NCI-H2081 (cell line): ENCODE measurements at places on chromosomes 7 and 10.

DNA sequence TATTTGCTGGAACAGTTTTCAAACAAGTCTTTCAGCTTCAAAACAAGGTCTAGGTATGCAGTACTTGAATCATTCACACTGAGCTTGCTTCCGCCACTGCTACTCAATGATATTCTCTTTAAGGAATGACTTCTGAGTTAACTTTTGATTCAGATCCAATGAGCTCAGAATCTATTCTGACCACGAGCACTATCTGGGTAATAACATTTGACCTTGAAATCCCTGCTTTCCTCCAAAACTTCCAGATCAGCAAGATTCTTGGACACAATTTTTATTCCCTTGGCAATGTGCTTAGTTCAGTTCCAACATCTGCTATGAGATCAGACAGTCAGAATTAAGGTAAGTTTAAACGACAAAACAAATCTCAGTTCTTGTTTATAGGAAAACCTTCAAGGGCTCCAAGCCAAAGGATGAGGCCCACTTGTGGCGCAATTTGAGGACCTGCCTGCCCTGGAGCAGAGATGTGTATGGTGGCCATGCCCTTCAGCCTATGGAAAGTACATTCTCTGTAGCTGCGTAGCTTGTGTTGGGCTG is 87.2 kb downstream of the RNF216 start:
- DNase-seq = no peak

DNA sequence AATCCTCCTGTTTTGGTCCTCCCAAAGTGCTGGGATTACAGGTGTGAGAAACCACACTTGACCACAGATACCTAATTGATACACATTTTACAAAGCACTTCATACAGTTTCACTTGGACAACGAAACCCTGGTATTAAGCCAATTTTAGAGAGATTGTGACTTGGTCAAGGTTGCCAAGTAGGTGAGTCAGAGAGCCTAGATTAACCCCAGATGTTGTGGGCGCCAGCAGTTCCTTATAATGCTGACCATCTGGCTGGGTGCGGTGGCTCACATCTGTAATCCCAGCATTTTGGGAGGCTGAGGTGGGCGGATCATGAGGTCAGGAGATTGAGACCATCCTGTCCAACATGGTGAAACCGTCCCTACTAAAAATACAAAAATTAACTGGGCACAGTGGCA is 4.9 kb upstream of the PHKG1 start:
- DNase-seq = no peak

GRCh38 chr10:56319386-56319785 is 41.7 kb downstream of the ZWINT start:
- no peak for DNase-seq

DNA sequence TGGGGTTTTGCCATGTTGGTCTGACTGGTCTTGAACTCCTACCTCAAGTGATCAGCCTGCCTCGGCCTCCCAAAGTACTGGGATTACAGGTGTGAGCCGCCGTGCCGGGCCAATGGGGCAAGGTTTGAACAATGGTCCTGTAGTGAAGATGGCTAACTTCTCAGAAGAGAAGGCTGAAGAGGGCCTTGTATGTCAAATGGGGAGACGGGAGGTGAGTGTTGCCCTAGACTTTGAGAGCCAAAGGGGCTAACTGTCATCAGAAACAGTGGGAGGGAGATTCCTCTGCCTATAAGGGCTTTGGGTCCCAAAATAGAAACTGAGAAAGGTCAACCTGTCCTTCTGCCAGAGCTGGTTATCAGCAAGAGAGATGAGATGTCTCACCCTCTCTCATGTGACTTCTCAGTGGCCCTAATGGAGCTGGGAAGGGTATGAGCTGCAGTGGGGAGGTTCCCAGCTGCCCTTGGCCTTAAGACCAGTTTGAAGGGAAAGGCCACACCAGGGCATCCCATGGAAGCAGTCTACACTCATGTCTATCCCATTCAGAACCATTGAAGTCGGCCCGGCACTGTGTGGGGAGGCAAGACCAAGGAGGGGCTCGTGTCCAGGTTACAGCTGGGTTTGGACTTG is 1.3 kb upstream of the SAMD8 start:
- no peak for DNase-seq

- DNase-seq = no peak
Observed at GRCh38 chr10:93771354-93771753, 13.6 kb downstream of the LGI1 start.

DNA sequence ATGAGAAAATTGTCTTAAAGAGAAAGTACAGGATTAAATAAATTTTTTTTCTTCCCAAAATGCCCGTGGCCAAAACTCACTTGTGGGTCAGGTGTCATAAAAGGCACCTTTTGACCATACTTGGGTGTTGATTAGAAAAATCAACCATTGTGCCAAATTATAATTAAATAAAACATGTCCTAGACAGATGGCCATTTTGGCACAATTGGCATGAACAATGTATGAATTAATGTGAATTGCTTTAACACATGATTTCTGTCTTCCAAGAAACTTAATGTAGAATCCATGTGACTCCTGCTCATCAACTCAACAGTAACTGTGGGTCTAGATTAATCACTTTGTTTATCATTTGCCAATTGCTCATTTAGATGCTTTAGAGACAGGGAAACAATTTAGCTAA is 64.0 kb downstream of the CSTF2T start:
- DNase-seq = no peak

DNA sequence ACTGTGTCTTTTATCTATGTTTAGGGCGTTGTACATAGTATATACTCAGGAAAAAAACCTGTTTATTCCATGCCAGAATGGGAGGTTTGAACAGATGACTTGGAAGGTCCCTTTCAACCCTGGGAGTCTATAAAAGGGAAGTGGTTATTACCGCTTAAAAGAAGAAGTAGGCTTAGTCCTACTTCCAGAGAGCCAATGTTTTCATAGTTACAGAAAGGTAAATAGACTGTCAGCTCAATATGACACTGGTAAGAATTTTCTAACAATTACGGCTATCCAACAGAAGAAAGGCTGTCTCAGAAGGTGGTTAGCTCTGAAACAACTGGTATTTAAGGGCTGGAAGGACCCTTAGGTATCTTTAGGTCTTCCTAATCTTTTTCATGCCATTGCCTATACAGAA is 1.1 kb upstream of the TFAM start:
- DNase-seq = no peak

GRCh38 chr7:17486835-17487234 is 188.4 kb downstream of the AHR start:
- DNase-seq = no peak

- no peak for DNase-seq
Observed at GRCh38 chr10:102815790-102816549, 21.2 kb downstream of the CYP17A1 start.

- no peak for DNase-seq
Observed at GRCh38 chr10:71493741-71494140, 97.0 kb downstream of the CDH23 start.

DNA sequence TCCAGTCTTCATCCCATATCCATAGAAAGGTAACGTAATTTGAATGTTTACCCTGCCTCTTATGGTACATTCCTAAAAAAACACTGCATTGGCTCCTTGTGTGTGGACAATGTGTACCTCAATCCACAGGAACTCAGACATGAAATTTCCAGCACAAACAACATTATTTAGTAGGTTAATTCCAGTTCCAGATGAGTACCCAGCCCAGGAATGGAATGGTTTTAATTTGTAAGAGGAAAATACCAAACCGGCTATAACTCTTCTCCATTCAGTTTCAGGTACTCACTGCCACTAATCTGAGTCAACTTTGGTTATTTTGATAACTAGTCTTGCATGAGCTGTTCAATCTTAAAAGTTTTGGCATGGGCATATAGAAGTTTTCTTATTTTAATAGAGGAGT is 39.0 kb downstream of the TFPI2 start:
- DNase-seq = no peak

- DNase-seq = no peak
Observed at GRCh38 chr10:3837647-3838459, 52.8 kb upstream of the KLF6 start.

GRCh38 chr10:1932692-1933094 is 195.4 kb upstream of the ADARB2 start:
- DNase-seq = no peak

DNA sequence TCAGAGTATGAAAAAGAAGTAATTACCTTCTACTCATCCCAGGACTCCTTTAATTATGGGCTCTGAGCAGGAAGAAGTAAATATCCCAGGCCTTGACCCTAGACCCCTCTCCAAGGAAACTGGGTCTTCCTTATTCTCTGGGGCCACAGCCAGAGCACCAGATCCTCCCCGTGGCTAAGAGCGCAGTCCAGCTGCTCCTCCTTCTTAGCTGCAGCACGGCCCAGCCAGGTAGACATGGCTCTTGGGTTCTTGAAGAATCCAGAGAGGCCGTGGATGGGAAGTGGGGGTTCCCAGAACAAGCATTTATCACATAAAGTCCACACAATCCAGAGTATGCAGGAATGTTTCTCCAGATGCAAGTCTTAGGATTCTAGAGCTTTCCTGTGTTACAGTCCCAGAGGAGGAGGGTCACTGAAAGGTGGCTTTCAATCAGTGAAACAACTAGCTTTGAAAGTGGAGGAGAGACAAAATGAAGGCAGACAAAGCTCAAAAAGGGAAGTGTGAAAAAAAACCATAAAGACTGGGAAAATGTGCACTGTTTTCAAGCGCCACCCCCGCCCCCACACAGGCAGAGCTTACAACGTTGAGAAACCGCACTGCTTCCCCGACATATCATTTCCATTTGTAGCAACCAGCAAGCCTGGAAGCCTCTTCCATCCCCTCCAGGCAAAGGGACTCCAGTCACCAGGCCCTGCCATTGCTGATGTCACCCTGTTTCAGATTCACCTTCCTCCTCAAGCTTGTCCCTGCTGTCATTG is 396.5 kb upstream of the MKI67 start:
- no peak for DNase-seq

GRCh38 chr7:82202965-82203364 is 240.6 kb downstream of the CACNA2D1 start:
- no peak for DNase-seq

GRCh38 chr10:5442990-5443370 is 30.6 kb downstream of the NET1 start:
- DNase-seq = no peak

DNA sequence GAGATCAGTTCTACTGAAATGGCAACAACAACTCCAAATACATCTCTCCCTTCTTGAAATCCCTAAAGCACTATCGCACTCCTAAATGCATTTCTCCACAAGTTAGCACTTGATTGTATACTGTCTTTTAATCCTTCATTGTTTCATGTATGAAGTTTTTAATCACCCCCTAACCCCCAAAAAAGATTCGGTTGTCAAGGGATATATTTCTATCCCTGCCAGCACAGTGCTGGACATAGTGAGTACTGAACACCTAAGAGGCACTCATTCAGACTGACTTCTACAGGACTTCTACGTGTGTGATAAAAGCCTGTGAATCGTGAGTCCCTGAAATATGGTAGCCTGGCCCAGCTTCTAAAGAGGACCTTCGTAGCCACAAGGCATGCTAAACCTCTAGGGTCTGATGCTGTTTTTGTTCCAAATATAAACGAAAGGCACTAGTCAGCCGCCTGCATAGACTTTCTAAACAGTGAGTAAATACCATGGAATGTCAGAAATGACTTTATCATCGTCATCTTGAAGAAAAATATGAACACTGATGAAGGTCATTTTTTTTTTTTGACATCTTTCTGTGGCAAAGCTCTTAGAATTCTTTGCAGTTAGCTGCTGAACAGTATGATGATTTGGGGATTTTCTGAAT is 14.6 kb upstream of the ZSCAN21 start:
- DNase-seq = no peak

DNA sequence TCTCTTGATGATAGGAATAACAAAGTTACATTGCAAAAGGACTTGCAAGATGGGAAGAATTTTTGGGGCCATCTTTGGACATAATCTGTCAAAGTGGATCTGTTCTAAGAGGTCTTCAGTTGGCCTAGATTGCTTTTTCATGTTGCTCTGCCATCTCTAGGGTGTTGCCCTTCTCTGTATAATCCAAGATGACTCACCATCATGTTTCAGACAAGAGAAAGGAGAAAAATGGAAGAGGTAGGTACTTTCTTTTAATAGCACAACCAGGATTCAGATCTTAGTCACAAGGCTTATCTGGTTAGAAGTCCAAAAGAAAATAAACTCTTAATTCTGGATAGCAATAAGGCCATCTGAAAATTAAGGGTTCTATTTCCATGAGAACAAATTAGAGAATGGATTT is 38.7 kb upstream of the FOXP2 start:
- no peak for DNase-seq

GRCh38 chr10:5565671-5566581 is 41.2 kb downstream of the CALML3 start:
- DNase-seq = no peak

- DNase-seq = no peak
Observed at GRCh38 chr10:95330966-95331453, 40.2 kb upstream of the PDLIM1 start.

DNA sequence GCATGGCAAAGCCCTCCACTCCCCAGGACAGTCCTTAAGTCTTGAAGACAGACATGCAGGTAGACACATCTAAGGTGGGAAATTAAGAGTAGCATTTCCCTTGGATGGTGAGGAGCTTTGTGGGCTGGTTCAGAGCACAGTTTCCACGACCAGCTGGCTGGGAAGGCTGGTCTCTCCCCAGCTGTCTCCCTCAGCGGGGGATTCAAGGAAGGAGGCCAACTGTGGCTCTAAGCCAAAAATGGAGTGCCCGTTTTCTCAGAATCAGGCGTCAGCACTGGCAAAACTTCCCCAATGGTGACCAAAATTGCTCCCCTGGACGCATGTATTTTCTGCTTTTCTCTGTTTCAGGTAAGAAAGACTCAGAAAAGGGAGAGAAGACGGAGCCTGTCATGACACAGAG is 230.6 kb upstream of the FZD8 start:
- DNase-seq = no peak

- peak; percentile 21 for DNase-seq
Observed at GRCh38 chr10:7915923-7916536, 97.7 kb downstream of the TAF3 start.
